ENCODE measurements at places on chromosomes 7 and 10.

- no peak for DNase-seq
Observed at GRCh38 chr7:15399441-15399840, 162.4 kb downstream of the AGMO start.

- DNase-seq: no peak
Observed at GRCh38 chr7:75631711-75632110, 107.0 kb downstream of the HIP1 start.

DNA sequence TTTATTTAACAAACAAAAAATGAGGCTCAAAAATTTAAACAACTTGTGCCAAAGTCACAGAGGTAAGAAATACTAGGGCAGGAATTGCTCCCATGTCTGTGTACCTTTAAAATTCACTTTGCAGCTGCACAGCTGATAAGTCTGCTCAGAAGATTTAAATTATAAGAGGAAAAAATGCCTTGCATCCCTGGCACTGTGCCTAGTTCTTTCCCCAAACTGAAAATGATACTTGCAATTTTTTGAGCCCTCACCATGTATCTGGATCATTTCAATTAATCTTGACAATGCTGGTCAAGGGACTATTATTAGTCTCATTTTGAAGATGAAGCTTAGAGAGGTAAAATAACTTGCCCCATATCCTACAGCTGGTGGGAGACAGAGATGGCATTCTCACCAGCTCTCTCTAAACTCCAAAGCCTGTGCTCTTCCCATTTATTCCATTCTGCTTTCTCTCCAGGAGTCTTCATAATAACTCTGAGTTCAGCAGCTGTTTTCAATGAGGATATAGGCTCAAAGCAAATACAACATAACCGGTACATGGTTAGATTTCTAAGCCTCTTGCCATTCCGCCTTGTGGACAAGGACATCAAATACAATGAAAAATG, 350.5 kb upstream of the LRRTM3 start:
- DNase-seq: no peak

GRCh38 chr10:2475711-2476217, 591.6 kb upstream of the PFKP start:
- DNase-seq: no peak

- DNase-seq: no peak
Observed at GRCh38 chr7:27167916-27168264, 2.6 kb upstream of the HOXA9 start.

DNA sequence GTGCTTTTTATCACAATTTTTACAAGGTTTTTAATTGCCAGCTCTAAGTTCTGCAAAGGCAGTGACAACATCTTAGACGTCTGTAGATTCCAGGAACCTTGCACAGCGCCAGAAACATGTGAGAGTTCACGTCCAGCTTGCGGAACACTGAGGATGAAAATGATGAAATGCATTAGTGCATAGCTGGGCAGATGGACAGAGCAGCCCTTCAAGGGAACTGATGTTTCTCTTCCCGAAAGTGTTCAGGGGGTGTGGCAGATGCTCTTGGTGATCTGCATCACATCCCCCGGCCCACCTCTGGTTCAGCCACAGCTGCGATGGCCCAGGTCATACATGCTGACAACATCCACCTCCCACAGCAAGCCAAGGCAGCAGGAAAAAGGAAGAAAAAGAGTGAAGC, 40.9 kb downstream of the ITIH5 start:
- no peak for DNase-seq

GRCh38 chr7:25206765-25207164, 21.5 kb downstream of the NPVF start:
- no peak for DNase-seq

DNA sequence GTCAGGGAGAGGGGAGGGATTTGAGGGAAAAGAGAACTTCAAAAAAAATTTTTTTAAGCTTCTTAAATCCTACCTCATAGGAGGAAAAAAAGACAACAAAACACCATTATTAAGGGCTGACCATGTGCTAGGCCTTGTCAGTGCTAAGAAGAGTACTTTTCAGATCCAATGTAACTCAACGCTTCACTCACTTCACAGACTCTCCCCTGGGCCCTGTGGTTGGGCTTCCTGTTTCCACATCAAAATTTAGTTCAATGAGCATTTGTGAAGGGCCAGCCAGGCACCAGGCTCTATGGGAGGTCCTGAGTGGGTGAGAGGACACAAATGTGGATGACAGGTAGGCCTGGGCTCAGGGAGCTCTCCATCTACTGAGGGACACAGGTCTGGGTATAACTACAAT, 249.8 kb downstream of the PTEN start:
- DNase-seq: no peak

- DNase-seq: no peak
Observed at GRCh38 chr7:116227678-116228239, 17.4 kb downstream of the TES start.

- no peak for DNase-seq
Observed at GRCh38 chr7:111803015-111803758, 240.9 kb upstream of the IMMP2L start.

All from stimulated activated CD8-positive, alpha-beta memory T cell treated with anti-CD3 and anti-CD28 coated beads, Interleukin-4, amount 100 ng/mL, for 4 hours (primary cell).